ENCODE measurements at places on chromosomes 1 and 21.

- DNase-seq: peak; percentile 85
- H3K36me3 ChIP-seq: no peaks in the 10 kb centered on the region
- no peak overlapping the region for H3K4me3 ChIP-seq
Observed at GRCh38 chr21:43611598-43612369, 47.5 kb downstream of the HSF2BP start.

DNA sequence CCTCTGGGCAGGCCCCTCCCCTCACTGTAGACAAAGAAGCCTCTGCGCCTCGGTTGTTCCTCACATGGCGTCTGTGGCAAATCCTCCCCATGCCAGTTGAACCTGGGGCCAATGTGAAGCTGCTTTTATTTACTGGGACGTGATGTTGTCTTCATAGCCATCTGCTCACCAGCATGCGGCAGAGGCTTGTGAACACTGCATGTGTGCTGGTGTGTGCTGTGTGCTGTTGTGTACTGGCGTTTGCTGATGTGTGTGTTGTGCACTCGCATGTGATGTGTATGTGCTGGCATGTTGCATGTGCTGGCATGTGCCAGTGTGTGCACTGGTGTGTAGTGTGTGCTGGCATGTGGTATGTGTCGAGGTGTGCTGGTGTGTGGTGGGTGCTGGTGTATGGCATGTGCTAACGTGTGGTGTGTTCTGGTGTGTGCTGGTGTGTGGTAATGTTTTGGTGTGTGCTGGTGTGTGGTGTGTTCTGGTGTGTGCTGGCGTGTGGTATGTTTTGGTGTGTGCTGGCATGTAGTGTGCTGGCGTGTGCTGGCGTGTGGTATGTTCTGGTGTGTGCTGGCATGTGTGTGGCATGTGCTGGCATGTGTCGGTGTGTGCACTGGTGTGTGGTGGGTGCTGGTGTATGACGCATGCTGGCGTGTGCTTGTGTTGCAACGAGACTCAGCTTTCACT lies 37.2 kb upstream of the TRAPPC10 start:
- DNase-seq: no peak
- peaks cover 7% of the 10 kb centered on the region for H3K4me1 ChIP-seq
- H3K4me3 ChIP-seq: no peak overlapping the region
- peaks cover 19% of the 10 kb centered on the region for H3K36me3 ChIP-seq
- H3K27ac ChIP-seq: no peak overlapping the region

DNA sequence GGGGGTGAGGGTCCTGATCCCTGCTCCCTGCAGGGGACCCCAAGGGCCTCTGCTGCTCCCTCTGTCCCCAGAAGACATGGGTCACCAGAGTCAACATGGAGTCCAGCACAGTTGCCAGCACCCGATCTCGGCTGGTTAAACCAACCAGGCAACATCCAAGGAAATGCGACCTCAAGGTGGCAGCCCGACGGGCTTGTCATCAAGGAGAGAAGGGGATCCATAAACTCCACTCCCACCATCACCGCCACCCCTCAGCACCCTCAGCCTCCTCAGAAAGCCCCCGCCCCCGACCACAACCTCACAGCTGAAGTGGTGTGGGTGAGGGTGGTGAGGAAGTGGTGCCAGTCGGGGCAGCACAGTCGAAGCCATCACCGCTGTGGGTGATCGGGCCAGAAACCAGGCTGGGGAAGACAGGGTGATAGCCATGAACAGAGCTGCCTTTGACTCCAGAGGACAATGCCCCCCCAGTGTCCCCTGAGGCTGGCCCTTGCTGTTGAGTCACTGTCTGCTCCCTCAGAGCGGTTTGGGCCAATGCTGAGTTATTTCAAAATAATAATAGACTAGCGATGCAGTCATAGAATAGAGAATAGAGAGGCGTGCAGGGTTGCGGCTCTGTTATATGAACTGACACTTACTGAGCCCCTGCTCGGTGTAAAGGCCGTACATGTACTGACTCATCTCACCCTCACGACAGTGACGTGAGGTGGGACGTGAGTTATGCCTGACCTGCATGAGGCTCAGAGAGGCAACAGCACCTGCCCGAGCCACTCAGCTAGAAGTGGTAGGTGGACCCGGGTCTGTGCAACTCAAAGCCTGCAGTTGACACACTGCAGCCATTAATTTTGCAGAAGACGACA lies 88.7 kb upstream of the IFFO2 start:
- DNase-seq: no peak
- no peak overlapping the region for H3K4me3 ChIP-seq
- H3K36me3 ChIP-seq: no peaks in the 10 kb centered on the region

- H3K4me1 ChIP-seq: peaks cover 12% of the 10 kb centered on the region
- H3K36me3 ChIP-seq: no peaks in the 10 kb centered on the region
- no peaks in the 10 kb centered on the region for H3K27me3 ChIP-seq
- no peak for DNase-seq
Observed at GRCh38 chr1:100441146-100441545, 88.8 kb downstream of the CDC14A start.

DNA sequence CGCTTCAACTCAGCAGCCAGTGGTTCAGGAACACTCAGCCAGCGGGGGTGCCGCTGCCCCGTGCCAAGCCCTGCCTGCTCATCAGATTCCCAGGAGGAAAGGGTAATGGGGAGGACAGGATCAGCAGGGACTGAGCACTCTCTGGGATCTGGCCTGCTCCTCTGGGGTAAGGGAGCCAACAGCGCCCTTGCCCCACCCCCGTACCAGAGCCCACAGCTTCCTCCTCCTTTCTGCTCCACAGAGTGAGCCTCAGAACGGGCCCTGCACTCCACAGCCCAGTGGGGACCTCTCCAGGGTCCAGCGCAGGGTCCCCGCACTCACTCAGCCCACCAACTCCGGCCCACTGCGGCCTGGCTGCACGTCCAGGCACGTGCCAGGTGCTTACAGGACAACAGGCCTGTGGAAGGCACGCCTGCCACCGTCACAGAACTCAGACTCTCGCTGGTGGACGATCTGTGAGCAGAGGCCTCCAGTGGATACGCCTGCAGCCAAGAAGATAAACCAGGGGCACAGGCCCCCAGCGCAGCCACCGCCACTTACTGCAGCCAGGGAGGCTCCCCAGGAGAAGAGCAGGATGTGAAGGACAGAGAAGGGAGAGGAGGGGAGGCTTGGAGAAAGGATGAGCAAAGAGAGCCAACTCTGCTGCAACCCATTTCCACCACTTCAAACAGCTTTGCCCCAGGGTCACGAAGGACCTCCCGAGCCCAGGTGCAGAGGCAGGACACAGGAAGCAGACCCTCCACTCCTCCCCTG lies 2.1 kb downstream of the MEGF6 start:
- H3K36me3 ChIP-seq: no peaks in the 10 kb centered on the region
- no peak overlapping the region for H3K27ac ChIP-seq
- H3K27me3 ChIP-seq: peaks cover 57% of the 10 kb centered on the region
- H3K4me1 ChIP-seq: peaks cover 22% of the 10 kb centered on the region

GRCh38 chr1:33986390-33987095 lies 122.7 kb downstream of the HMGB4 start:
- no peaks in the 10 kb centered on the region for H3K4me1 ChIP-seq
- DNase-seq: peak; percentile 84
- H3K4me3 ChIP-seq: no peak overlapping the region
- H3K27ac ChIP-seq: no peak overlapping the region
- no peaks in the 10 kb centered on the region for H3K27me3 ChIP-seq

DNA sequence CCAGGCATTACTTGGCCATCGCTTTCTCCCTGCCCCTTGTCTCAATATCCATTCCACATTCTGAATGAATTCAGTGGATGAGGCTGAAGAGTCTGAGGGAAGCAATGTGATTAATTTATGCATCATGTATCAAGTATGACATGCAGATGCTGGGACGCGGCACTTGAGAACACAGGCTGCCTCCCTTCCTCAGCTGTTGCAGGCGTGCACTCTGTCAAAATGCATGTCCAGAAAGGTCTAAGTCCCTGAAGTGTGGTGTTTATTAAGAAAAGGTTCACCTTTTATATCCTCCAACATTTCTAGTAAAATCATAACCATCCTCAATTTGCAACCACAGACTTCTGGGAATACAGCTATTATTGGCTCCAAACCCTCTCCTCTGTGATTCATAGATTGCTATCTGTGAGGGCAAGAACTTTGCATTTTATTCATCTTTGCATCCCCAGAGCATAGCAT lies 22.6 kb upstream of the RAB3GAP2 start:
- no peaks in the 10 kb centered on the region for H3K4me1 ChIP-seq
- H3K27ac ChIP-seq: no peak overlapping the region
- no peak for DNase-seq
- H3K4me3 ChIP-seq: no peak overlapping the region
- H3K36me3 ChIP-seq: no peaks in the 10 kb centered on the region

- peaks cover under 1% of the 10 kb centered on the region for H3K4me1 ChIP-seq
- H3K27me3 ChIP-seq: no peaks in the 10 kb centered on the region
- DNase-seq: no peak
- H3K27ac ChIP-seq: no peak overlapping the region
Observed at GRCh38 chr1:226129230-226129629, 57.3 kb downstream of the ACBD3 start.

GRCh38 chr1:70930062-70930461 lies 117.6 kb downstream of the PTGER3 start:
- H3K4me1 ChIP-seq: no peaks in the 10 kb centered on the region
- H3K36me3 ChIP-seq: no peaks in the 10 kb centered on the region
- no peak overlapping the region for H3K27ac ChIP-seq
- DNase-seq: no peak
- no peak overlapping the region for H3K4me3 ChIP-seq
- no peaks in the 10 kb centered on the region for H3K27me3 ChIP-seq

DNA sequence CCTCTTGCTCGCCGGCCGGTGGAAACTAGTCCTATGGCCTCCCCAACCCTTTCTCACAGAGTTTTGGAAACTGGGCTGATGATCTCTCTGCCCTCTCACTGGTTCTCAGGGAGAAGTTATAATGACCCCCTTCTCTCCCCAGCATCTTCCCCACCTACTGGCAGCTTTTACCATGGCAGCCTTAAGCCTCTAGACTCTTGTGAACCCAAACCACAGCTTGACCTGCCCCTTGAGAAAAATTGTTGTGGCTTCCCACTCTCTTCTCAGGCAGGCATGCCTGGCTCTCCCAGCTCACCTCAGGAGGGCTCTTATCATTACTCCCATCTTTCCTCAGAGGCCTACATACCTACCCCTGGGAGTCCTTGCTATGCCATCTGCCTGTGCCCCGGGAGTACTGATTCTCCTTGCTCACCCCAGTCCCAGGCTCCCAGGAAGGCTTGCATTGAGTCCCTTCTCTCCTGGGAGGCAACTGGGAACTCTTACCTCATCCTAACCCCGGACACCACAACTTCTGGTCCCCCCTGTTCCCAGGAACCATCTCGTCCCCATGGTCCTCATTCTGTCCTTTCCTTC lies 1.6 kb downstream of the NSUN4 start:
- DNase-seq: no peak
- H3K4me3 ChIP-seq: no peak overlapping the region
- no peaks in the 10 kb centered on the region for H3K27me3 ChIP-seq
- peak overlapping the region; percentile 98 for H3K27ac ChIP-seq
- peaks cover 9% of the 10 kb centered on the region for H3K4me1 ChIP-seq

DNA sequence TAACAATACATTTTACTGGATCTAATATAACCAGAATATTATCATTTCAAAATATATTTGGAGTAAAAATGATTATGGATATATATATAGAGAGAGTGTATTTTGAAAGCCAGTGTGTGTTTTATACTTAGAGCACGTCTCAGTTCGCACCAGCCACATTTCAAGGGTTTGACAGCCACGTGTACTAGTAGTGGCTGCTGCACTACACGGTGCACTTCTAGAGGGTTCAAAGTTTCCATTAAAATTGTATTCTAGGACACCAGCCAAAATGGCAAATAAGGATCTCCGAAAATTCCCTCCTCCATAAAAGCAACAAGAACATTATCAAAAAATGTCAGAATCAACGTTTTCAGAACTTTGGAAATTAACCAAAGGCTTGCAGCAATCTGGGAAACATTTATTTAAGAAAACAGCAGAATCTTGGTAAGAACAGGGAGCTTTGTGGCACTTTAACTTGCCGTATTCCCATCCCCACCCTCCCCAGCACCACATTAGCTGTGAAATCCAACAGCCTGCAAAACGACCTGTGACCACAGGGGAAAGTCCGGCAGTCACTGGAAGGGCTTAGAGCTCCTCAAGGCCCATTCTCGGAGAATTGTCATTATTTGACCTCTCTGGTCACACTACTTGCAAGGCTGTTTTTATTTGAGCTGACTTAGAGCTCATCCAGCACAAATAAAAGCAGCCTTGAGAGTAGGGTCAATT lies 33.5 kb upstream of the MRPS6 start:
- no peaks in the 10 kb centered on the region for H3K4me1 ChIP-seq
- no peak overlapping the region for H3K4me3 ChIP-seq
- H3K27ac ChIP-seq: no peak overlapping the region
- H3K27me3 ChIP-seq: no peaks in the 10 kb centered on the region

DNA sequence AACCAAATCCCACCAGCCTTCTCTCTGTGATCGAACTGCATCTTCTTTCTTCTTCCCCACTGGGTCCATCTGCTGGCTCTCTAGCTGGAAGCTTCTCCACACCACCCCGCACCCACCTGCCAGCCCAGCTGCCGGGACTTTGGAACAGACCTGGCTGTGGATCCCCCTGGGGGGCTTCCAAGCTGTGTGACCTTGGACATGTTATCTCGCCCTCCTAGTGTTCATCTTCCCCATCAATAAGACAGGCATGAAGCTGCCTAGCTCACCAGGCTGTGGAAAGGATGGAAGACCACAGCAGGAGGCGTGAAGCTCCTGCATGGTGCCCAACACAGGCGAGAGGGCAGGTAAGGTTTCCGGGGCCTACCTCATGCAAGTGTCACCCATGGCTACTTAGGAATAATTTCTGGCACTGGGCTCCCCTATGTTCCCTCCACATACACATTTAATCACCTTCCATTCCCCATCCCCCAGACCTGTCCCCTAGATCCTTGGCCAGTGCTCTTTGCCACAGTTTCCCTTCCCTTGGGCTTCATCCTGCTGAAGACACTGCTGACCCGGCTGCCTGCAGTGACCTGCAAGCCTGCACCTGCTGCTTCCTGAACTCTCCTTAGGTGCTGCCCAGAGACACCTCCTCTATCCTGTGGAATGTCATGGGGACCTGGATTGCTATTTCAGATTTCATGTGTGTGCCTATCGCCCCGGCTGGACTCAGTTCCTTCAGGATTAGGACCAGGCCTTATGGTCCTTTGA lies 13.2 kb upstream of the C2CD2 start:
- no peak overlapping the region for H3K4me3 ChIP-seq
- no peak for DNase-seq
- no peaks in the 10 kb centered on the region for H3K36me3 ChIP-seq
- H3K4me1 ChIP-seq: no peaks in the 10 kb centered on the region
- H3K27ac ChIP-seq: no peak overlapping the region

DNA sequence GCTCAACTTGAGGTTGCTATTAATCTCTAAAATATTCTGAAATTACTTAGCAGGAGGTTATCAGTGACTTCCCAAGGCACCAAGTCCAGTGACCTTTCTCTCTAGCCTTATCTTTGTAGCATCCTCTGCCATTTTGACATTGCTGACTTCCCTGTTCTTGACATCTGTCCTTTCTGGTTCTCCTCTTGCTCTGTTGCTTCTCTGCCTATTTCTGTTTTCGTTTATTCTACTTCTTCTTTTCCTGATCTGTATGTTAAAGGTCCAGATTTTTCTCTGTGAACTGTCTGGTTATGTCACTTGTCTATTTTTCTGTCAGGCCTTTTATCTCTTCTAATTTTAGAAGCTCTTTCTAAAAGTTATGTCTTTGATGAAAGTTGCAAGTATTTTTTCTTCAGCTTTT lies 178.8 kb downstream of the VPS13D start:
- H3K36me3 ChIP-seq: peaks cover 12% of the 10 kb centered on the region
- DNase-seq: no peak
- H3K27me3 ChIP-seq: no peaks in the 10 kb centered on the region

All from sigmoid colon (tissue), 7 donors.